ENCODE measurements at places on chromosomes 16 and 17.

DNA sequence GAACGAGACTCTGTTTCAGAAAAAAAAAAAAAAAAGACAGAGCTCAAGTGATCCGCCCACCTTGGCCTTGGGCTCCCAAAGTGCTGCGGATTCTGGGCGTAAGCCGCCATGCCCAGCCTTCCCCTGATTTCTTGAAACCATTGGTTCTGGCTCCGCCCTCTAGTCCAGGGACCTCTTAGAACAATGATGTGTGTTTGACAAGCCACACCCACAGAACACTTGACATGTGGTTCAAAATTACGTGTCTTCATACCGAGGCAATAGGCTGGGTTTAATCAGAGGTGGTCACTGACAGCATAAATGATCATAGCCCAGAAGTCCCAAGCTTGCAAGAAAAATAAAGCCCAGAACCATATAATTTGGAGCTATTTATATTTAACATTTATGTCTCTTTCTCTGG is 23.0 kb downstream of the KNOP1 start:
- DNase-seq, result no peak

GRCh38 chr16:76176153-76176552 is 101.0 kb upstream of the CNTNAP4 start:
- no peak for DNase-seq

- no peak for DNase-seq
These were observed 66.8 kb downstream of the DNAH17 start for GRCh38 chr17:78510141-78511075.

DNA sequence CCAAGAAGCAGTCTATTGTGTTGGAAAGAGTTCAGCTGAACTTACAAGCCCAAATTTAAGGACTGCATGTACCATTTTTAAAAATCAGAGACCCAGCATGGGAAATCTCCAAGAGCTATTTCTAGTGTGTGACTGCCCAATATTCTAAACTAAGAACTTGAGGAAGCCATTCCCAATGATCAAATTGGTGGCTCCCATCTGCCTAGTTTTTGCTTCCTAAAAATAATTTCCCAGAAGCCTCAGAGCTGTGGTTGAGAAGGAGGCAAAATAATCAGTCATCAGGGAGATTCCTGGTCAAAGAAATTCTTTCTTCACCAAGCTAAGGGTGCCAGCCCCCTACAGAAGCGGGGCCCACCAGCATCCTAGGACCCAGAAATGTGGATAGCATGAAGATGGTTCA is 176.1 kb upstream of the CDH5 start:
- DNase-seq, result no peak

DNA sequence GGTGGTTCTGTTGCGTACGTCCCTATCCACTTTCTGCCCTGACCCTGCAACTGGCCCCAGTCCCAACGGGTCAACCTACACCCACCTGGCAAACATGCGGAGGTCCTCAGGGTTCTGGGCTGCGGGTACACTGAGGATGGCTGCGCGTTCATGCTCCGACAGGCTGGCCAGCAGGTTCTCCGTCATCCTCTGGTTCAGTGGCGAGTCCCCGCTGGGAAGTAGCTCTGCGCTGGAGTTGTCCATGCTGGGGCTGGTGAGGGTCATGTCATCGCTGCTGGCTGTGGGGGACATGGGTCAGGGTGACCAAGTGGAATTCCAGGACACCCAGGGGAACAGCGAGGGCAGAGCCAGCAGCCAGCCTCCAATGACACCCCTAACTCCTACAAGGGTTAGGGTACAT is 10.6 kb downstream of the MPG start:
- DNase-seq, result no peak

DNA sequence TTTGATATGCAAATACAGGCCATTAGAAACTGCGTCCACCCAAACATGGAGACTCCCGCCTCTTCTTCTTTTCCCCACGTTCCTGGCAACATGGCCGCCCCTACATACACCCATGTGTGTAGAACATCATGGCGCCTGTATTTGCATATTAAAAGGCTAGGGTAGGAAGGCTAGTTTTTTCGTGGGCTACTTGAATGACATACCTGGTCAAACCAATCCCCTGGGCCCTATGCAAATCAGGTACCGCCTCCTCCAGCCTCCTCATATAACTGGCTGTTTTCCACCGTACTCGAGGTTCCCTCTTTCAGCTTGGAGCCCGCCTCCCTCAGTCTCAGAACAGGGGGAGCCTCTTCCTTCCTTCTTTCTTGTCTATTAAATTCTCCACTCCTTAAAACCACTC is 840 bp upstream of the CD300LB start:
- no peak for DNase-seq

All from foreskin melanocyte (primary cell).